CD4-positive, alpha-beta memory T cell (primary cell): ENCODE measurements at places on chromosomes 7 and 10.
A peak's percentile ranks its signal among the peaks of the same experiment; 100 is the strongest.

DNA sequence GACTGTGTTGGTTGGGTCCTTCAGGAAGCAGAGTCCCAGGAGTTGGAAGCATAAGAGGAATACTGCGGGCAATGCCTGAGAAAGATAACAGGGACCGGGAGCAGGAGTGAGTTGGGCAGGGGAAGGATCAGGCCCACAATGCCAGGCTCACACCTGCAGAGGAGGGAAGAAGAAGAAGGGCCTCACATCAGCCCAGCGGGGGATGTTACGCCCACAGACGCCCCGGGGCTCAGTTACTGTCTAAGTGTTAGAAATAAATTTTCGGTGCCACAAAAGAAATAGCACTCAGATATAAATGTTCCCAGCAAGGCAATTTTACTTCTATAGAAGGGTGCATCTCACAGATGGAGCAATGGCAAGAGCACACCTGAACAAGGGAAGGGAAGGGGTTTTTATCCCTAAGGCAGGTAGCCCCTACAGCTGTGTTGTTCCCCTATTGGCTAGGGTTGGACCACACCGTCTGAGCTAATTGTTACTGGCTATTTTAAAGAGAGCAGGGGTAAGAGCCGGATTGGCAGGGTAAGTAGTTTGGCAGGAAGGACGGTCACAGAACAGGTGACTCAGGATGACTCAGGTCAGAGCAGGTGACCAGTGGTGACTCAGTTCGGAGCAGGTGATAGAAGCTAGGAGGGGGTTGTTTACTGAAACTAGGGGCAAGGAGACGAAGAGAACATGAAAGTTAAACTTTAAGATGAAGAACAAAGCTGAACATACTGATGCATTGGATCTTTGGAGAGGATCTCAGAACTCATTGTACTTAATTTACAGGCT is at the start of gene NOS3:
NOS3 (plus strand) TSS at position 602 of the 771 bp plus-strand sequence. CDS start 2,787 bp downstream, outside the sequence.
- DNase-seq = peak; percentile 29

- DNase-seq = no peak
Observed at GRCh38 chr7:137243741-137244140, 99.8 kb downstream of the PTN start.

- DNase-seq = no peak
Observed at GRCh38 chr7:158789842-158790241, 39.5 kb downstream of the ESYT2 start.

DNA sequence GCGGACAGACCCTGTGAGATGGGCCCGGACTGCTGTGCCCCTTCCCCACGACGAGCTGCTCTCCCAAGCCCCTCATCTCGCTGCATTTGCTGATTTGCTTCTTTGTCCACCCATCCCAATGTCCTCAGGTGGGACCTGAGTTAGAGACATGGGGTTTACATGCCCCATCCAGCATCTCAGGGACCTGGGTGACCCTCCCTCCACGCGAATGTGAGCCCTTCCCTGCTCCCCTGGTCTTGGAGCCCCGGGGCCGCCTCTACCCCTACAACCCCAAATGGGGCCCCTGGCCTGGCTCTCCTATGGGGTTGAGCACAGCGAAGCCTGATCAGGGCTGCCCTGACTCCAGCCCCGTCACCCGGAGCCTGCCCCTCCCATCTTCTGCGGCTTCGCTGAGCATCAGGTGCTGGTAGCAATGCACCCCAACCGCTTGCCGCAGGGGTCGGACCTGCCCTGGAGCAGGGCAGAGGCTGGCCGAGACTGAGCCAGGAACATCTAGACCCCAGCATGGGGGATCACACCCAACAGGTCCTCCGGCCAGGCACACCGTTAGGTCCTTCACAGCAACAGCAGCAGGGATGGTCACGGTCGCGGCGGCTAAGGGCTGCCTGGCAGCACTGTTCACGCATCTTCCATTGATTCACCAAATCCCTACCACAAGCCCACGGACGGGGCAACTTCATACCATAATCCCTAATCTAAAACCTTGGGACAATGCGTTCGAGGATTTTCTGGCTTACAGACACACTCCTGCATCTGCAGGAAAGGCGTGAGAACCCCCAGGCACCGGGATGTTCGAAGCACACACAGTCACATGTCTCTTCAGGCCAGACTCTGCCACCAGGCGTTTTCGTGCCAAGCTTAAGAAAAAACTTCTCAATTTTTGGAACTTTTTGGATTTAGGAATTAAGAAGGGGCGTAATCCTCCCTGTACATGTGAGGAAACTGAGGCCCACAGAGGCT is 15.5 kb downstream of the WDR86 start:
- no peak for DNase-seq

DNA sequence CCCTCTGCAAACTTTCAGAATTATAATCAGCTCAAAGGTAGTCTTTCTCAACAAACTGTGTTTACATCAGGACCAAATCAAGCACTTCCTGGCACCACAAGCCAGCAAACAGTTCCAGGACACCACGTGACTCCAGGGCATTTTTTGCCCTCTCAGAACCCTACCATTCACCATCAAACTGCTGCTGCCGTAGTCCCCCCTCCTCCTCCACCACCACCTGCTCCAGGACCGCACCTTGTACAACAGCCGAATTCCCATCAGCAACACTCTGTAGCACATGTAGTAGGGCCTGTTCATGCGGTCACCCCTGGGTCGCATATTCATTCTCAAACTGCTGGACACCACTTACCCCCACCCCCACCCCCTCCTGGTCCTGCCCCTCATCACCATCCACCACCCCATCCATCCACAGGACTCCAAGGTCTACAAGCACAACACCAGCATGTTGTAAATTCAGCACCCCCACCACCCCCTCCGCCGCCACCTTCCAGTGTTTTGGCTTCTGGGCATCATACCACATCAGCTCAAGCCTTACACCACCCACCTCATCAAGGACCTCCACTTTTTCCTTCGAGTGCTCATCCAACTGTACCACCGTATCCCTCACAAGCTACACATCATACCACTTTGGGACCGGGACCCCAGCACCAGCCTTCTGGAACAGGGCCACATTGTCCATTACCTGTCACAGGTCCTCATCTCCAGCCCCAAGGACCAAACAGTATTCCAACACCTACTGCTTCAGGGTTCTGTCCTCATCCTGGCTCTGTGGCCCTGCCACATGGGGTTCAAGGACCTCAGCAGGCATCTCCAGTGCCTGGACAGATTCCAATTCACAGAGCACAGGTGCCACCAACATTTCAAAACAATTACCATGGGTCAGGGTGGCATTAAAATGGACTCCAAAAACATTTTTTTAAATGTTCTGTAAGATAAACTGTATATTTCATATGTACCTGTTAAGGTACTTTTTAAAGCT is 98.7 kb downstream of the KMT2E start:
- DNase-seq = no peak
